SJCRH30 (cell line): ENCODE measurements at places on chromosomes 16 and 17. TPM values are rescaled to one million over a fixed set of nuclear protein-coding genes. Genes with fewer than 3 reads are reported as not detected.
A peak's percentile ranks its signal among the peaks of the same experiment; 100 is the strongest.

- H3K4me3 ChIP-seq: no peak overlapping the region
- H3K4me1 ChIP-seq: peaks cover 6% of the 10 kb centered on the region
- DNase-seq: no peak
- no peak overlapping the region for H3K27ac ChIP-seq
Measured at GRCh38 chr16:49537924-49538459, 164.4 kb downstream of the C16orf78 start.

- peak overlapping the region; percentile 55 for H3K27ac ChIP-seq
- peak overlapping the region; percentile 76 for H3K4me3 ChIP-seq
- DNase-seq: no peak
- no peaks in the 10 kb centered on the region for H3K27me3 ChIP-seq
Measured at GRCh38 chr17:7562208-7562605, 488 bp downstream of the SENP3 start.

GRCh38 chr16:30750876-30751465 is 2.7 kb downstream of the PHKG2 start:
- H3K27ac ChIP-seq: no peak overlapping the region
- H3K4me1 ChIP-seq: no peaks in the 10 kb centered on the region
- H3K4me3 ChIP-seq: no peak overlapping the region
- H3K36me3 ChIP-seq: peaks cover 31% of the 10 kb centered on the region

The PHAF1 gene
- total RNA-seq: 39.5 and 45.2 TPM in 2 replicates

DNA sequence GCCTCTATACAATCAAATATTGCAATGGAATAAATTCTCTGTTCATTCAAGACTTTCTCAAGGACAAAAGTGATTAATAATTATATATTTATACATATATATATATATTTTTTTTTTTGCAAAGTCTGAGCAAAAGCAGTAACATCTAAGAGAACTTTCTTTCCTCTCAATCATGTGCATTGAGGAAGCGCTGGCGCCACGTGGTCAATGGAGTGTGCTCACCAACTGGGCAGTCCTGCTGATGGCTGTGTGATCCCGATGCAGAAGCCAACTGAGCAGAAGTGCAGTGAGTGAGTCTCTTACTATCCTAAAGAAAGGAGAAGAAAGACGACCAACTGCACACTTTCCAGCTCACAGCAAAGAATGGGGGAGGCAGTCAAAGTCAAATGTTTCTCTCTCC is 37.2 kb upstream of the ULK2 start:
- DNase-seq: no peak
- no peaks in the 10 kb centered on the region for H3K4me1 ChIP-seq
- H3K4me3 ChIP-seq: no peak overlapping the region

The TP53I13 gene
- 45.0 and 48.0 TPM in 2 replicates for total RNA-seq

DNA sequence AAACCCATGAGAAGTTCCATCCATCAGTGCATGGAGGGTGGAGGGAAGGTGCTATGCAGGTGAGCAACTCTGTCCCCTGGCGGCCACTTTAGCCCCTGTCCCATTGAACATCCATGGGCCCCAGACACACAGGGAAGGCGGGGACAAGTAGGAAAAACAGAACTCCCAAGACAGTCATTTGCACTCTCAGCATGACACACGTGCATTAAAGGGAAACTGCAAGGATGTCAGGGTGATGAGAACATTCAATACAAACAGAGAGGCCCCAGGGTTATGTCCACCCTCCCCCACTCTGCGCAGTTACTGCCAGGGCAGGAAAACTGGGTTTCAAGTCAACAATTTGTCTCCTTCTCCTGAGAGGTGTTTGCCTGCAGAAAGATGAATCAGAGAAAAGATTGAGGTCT is 44.0 kb upstream of the AKTIP start:
- H3K27ac ChIP-seq: no peak overlapping the region
- 0 out of 2 replicates have a peak, but pooled peaks cover 3% of the 10 kb centered on the region for H3K4me1 ChIP-seq
- no peaks in the 10 kb centered on the region; the same call in 1 of the 2 replicates for H3K36me3 ChIP-seq
- H3K27me3 ChIP-seq: no peaks in the 10 kb centered on the region; the same call in 1 of the 2 replicates

The KRT31 gene
- 0.08 TPM in 1 of 2 replicates, not detected in the other for total RNA-seq

GRCh38 chr17:78842881-78843565 is 2.4 kb upstream of the USP36 start:
- no peak overlapping the region for H3K27ac ChIP-seq
- DNase-seq: peak; percentile 86
- no peaks in the 10 kb centered on the region for H3K36me3 ChIP-seq
- H3K4me1 ChIP-seq: peaks cover 9% of the 10 kb centered on the region

The HSD11B2 gene
- 0.61 and 1.1 TPM in 2 replicates for total RNA-seq

DNA sequence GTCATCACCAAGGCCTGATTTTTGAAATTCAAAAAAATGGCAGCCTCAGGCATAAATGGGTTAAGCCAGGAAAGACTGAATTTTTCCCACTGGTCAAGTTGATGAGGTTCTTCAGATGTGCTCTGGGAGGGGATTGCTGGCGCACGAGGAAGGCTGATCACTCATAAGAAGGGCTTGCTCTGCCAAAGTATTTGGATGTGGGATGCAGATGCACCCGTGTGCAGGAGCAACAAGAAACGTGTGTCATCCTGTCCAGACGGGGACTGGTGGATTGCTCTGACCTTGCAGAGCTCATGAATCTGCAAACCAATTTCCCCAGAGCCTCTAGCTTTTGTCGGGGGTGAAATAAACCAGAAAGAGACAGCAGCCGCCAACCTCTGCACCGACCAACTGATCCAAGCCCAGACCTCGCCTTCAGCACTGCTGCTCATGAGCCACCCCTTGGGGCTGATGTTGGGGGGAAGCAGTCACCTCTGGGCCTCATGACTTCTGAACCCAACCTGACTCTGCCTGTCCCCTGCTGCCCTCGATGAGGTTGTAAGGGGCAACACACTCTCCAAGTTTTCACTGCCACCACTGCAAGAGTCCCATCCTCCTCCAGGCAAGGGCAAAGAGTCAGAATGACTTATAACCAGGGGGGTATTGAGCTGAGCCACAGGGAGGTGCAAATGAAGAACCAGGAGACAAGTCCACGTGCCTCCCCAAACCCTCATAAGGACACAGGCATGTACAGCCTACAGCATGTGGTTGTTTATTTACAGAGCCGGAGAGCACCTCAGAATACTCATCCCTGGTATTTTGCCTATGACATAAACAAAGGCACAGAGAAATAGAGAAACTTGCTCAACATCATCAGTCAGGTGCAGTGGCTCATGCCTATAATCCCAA is 452.0 kb downstream of the SOX9 start:
- H3K36me3 ChIP-seq: no peaks in the 10 kb centered on the region
- peaks cover 50% of the 10 kb centered on the region for H3K27me3 ChIP-seq
- no peak overlapping the region for H3K27ac ChIP-seq
- peaks cover 2% of the 10 kb centered on the region; the same call in 1 of the 2 replicates for H3K4me1 ChIP-seq
- no peak overlapping the region for H3K4me3 ChIP-seq

DNA sequence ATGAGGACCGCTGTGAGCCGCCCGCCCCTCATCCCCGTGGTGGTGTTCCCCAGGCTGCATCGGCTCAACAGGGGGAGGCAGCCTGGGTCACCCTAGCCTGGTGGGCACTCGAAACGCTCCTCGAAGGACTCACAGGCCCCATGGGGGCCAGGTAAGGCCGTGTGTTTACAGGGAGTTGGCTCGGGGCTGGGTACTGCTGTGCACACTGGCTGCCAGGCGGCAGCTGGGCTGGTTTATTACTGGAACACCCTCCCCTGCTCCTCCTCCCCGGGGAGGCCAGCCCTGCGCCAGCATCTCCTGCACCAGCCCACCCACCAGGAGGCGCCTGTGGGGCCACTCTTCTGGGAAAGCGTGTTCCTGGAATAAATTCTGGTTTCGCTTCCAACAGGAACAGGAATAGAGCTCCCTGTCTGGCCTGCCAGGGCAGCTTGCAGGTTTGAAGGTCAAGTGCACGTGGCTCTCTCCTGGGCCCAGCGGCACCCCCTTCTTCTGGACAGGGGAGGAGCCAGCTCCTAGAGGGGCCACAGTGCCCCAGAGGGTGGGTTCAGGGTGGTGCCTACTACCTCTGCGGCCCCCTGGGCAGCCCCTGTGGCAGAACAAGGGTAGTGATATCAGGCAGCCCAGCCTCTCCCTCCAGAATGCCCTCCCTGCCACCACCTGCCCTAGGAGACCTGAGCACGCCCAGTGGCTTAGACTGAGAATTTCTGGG is 11.3 kb downstream of the MCRIP1 start:
- H3K4me3 ChIP-seq: no peak overlapping the region
- H3K36me3 ChIP-seq: no peaks in the 10 kb centered on the region
- peak; percentile 81 for DNase-seq
- H3K27ac ChIP-seq: no peak overlapping the region
- H3K27me3 ChIP-seq: no peaks in the 10 kb centered on the region
- H3K4me1 ChIP-seq: no peaks in the 10 kb centered on the region

GRCh38 chr17:61053469-61053868 is 346.2 kb upstream of the TBX2 start:
- no peak overlapping the region for H3K27ac ChIP-seq
- H3K4me1 ChIP-seq: no peaks in the 10 kb centered on the region; the same call in 1 of the 2 replicates
- no peaks in the 10 kb centered on the region for H3K36me3 ChIP-seq
- DNase-seq: no peak

The KRTAP9-4 gene
- total RNA-seq: 0.10 TPM in 1 of 2 replicates, not detected in the other

GRCh38 chr17:60154616-60155426 is 5.0 kb downstream of the CA4 start:
- H3K27ac ChIP-seq: no peak overlapping the region
- no peaks in the 10 kb centered on the region for H3K36me3 ChIP-seq
- no peak overlapping the region for H3K4me3 ChIP-seq

DNA sequence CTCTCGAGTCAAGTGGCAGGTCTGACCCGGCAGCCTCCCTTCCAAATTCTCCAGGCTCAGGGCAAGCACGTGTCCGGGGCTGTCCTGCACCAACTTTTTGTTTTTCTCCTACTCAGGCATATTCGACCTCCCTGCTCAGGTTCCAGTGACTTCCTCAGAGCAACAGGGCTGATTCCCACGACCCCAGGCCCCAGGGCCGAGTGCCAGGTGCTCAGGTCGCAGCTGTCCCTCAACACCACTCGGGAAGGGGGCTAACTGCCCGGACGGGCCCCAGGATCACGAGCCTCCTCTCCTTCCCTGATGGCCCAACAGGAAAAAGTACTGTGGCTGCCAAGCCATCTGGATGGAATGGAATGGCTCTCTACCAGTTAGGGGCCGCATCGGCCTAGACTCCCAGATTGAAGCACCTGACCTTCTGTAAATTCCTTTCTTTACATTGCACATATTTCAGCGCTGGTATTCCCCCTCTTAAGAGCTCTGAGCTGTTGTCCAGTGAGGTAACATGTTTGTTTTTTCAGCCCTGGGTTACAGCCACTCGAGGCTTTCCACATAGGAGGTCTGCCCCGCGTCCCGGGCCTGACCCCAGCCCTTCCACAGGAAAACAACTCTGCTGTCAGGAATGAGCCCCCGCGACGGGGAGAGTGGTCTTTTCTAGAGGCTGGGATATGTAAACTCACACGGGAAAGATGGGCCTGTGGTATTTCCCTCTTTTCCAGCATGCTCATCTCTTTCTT is 25.0 kb downstream of the NXN start:
- peak; percentile 57 for DNase-seq
- no peaks in the 10 kb centered on the region for H3K27me3 ChIP-seq
- peaks cover 14% of the 10 kb centered on the region for H3K4me1 ChIP-seq
- no peak overlapping the region for H3K4me3 ChIP-seq

GRCh38 chr17:21817791-21818364 is 125.6 kb downstream of the KCNJ18 start:
- H3K4me1 ChIP-seq: no peaks in the 10 kb centered on the region
- H3K36me3 ChIP-seq: no peaks in the 10 kb centered on the region
- H3K27me3 ChIP-seq: peaks cover 44% of the 10 kb centered on the region
- DNase-seq: peak; percentile 33
- H3K4me3 ChIP-seq: no peak overlapping the region
- H3K27ac ChIP-seq: no peak overlapping the region

GRCh38 chr17:13538841-13539411 is 62.8 kb downstream of the HS3ST3A1 start:
- no peak overlapping the region for H3K27ac ChIP-seq
- H3K27me3 ChIP-seq: no peaks in the 10 kb centered on the region
- peaks cover 34% of the 10 kb centered on the region for H3K4me1 ChIP-seq
- no peaks in the 10 kb centered on the region for H3K36me3 ChIP-seq

GRCh38 chr16:88345721-88346560 is 36.8 kb upstream of the ZNF469 start:
- no peaks in the 10 kb centered on the region for H3K27me3 ChIP-seq
- no peaks in the 10 kb centered on the region for H3K36me3 ChIP-seq
- no peak for DNase-seq
- H3K4me1 ChIP-seq: no peaks in the 10 kb centered on the region
- H3K4me3 ChIP-seq: no peak overlapping the region

- H3K27me3 ChIP-seq: no peaks in the 10 kb centered on the region
- peak overlapping the region; percentile 69 for H3K27ac ChIP-seq
- H3K4me3 ChIP-seq: peak overlapping the region; percentile 47
- H3K36me3 ChIP-seq: peaks cover under 1% of the 10 kb centered on the region; the same call in 1 of the 2 replicates
- DNase-seq: peak; percentile 82
- peaks cover 39% of the 10 kb centered on the region for H3K4me1 ChIP-seq
Measured at GRCh38 chr16:30372038-30372712, 1.9 kb upstream of the TBC1D10B start.

GRCh38 chr17:36133602-36134236 is 30.1 kb downstream of the CCL4 start:
- no peak for DNase-seq
- no peak overlapping the region for H3K27ac ChIP-seq
- peaks cover 15% of the 10 kb centered on the region; the same call in 1 of the 2 replicates for H3K27me3 ChIP-seq

DNA sequence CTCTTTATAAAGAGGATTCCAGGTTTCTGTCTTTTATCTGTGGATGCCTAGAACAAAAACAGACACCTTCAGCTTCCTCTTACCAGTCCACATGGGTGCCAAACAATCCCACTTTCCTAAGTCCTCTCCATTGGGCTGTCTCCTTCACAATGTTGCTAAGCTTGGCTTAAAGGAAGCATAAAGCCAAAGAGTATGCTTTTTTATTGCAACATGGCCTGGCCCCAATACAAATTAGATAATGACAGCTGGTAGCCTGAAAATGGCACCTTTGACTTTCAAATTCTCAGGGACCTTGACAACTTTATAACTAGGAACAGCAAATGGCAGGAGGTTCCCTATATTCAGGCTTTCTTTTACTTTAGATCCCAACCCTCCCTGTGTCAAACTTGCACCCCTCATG is 55.8 kb downstream of the SLFN5 start:
- H3K27ac ChIP-seq: no peak overlapping the region
- H3K4me1 ChIP-seq: peaks cover 9% of the 10 kb centered on the region; the same call in 1 of the 2 replicates
- H3K36me3 ChIP-seq: no peaks in the 10 kb centered on the region
- no peak overlapping the region for H3K4me3 ChIP-seq
- no peak for DNase-seq
- no peaks in the 10 kb centered on the region for H3K27me3 ChIP-seq

The GOSR2 gene
- total RNA-seq: 45.4 and 48.9 TPM in 2 replicates

GRCh38 chr16:81035975-81036750 is 521 bp downstream of the ATMIN start:
- H3K27ac ChIP-seq: no peak overlapping the region
- H3K4me1 ChIP-seq: no peaks in the 10 kb centered on the region
- H3K4me3 ChIP-seq: peak overlapping the region; percentile 67

DNA sequence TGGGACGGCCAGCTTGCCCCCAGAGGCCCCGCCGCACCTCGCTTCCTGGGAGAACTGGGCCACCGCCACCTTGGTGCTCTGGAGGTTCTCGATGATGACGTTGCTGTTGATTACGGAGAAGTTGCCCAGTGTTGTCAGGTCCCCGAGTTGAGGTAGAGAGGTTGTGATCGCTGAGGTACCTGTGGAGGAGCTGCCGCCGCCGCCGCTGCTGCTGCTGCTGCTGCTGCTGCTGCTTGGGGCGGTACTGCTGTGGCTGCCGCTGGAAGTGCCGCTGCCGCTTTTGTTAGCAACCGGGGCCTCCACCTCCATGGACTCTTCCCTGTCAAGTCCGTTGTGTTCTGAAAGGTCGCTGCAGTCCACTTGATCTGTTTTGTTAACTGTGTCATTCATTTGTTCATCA is 9.5 kb downstream of the SALL1 start:
- H3K4me3 ChIP-seq: no peak overlapping the region
- DNase-seq: no peak
- H3K4me1 ChIP-seq: no peaks in the 10 kb centered on the region
- no peaks in the 10 kb centered on the region for H3K36me3 ChIP-seq

The NHLRC4 gene
- total RNA-seq: 0.08 TPM in 1 of 2 replicates, not detected in the other

- peak; percentile 64 for DNase-seq
- no peak overlapping the region for H3K4me3 ChIP-seq
- no peaks in the 10 kb centered on the region for H3K27me3 ChIP-seq
Measured at GRCh38 chr16:75420987-75421819, 12.1 kb downstream of the CFDP1 start.

The HS3ST2 gene
- not detected in 2 replicates for total RNA-seq

The TM4SF5 gene
- total RNA-seq: not detected in 2 replicates
